Activated CD4-positive, CD25-positive, alpha-beta regulatory T cell (primary cell): ENCODE measurements at places on chromosomes 3 and 15.

GRCh38 chr3:17553080-17553479, 189.4 kb downstream of the TBC1D5 start:
- no peak for DNase-seq

DNA sequence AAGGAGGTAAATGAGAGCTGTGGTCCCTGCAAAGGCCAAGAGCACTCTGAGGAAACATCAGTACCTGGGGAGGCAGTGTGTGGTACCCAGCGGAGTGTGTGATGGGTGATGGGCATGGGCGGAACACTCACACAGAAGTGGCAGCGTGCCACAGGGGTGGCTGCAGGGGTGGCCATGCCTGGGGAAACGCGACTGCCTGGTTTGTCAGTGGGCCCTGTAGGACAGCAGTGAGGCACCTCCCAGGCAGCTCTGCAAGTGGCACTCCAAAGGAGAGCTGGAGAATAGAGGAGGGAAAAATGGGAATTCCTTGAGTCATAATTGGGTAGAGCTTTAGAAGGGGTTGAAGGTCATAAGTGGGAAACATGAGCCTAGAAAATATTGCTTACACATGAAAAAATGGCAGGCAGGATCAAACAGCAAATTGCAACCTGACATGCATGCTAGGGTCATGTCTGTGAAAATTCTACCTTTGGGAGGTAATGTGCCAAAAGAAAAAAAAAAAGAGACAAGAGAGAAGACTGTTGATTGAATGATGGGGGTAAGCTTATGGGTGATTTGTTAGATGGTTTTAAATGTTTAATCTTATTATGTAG, 138.4 kb downstream of the RPLP1 start:
- no peak for DNase-seq

- DNase-seq = no peak
Measured at GRCh38 chr15:81211376-81211775, 14.7 kb downstream of the IL16 start.

DNA sequence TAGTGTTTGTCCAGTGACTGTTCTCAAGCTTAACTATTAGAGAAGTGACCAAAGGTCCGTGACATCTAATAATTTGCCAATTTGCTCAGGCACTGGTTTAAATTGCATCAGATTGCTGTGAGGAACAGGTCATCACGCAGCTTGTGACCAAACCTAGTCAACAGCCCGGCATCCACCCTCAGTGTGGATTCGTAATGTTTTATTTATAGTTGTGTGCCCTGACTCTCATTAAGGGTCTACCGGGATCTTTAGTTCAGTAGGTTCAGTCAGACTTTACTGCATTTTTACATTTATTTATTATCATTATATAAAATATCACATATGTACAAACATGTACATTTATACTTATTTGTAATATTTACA, 46.4 kb upstream of the PGPEP1L start:
- no peak for DNase-seq
